Stimulated activated naive B cell treated with anti-CD40 and anti-IgM and Interleukin-4, amounts not matched to agents 10 μg/mL and 1 μg/mL and 100 μg/mL, for 72 hours (primary cell): ENCODE measurements at places on chromosomes 13 and 19.

DNA sequence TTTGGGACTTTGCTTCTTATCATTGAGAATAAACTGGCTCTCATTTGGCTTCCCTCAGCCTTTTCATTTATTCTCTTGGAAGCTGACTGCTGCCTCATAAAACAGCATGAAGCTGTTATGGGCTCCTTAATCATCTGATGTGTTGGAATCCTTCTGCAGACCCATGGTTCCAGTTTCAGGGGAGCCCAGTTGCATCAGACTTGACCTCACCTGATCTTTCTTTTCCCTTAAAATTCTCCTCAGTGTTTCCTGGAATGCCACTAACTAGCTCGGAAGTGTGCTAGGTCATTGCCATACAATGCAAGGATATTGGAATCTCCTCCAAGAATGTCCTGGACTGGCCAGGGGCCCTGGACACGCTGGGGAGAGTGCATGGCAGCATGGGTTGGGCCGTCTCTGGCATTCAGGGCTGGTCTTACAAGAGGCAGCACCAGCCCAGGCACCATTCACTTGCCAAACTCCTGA is 158.7 kb downstream of the FLT1 start:
- DNase-seq: no peak

DNA sequence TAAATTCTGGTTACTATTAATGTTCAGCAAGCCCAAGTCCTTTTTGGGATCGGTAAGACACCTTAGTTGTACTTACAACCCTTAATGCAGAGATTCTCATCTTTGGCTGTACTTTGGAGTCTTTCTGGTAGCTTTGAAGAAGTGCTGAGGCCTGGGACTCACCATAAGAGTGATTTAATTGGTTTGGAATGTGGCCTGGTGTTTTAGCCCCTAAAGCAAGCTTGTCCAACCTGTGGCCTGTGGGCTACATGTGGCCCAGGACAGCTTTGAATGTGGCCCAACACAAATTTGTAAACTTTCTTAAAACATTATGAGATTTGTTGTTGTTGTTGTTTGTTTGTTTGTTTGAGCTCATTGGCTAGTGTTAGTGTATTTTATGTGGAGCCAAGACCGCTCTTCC is 215.3 kb downstream of the ZIC5 start:
- no peak for DNase-seq

DNA sequence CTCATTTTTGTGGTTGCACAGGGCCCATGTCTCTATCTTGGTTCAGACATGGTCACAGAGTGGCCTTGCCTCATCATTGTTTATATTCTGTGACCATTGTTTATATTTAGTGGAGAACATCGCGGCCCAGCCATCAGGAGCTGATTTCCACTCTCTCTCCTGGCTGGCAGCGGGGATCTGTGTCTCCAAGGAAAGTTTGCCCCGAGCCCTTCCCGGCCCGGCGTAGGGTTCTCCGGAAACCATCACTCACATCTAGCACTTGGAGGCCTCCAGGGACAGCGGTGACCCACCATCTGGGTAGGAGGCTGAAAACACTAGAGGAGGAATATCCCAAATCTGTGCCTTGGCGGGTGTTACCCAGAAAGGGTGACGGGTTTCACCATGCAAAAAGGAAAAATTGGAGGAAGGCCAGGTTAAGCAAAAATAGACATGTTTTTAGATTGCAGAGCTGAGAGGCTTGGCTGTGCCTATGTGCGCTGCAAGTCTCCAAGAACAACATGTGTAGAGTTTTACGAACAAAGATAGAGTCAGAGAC is 726 bp upstream of the ZNF358 start:
- DNase-seq: no peak

- no peak for DNase-seq
These were observed 111.1 kb downstream of the COG6 start for GRCh38 chr13:39766464-39767158.

- DNase-seq: no peak
These were observed 12.6 kb upstream of the URAD start for GRCh38 chr13:28001049-28001448.

- no peak for DNase-seq
These were observed 183.9 kb upstream of the TSHZ3 start for GRCh38 chr19:31533114-31533513.

DNA sequence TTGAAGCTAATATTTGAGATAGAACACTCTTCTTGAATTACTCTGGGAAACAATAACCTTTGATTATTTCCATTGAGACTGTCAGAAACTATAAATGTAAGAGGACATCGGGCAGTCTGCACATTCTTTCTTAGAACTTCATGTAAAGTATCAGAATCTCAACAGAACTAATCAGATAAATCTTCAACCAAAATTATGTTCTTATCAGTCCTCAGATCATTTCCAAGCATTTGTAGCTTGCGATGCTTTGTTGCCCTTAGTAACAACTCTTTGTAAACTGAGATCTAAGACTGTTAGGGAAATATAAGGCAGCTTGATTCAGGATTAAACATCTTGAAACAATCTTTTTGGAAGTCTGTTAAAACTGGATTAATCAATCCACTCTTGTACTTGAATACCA is 70.3 kb downstream of the FNDC3A start:
- DNase-seq: no peak

DNA sequence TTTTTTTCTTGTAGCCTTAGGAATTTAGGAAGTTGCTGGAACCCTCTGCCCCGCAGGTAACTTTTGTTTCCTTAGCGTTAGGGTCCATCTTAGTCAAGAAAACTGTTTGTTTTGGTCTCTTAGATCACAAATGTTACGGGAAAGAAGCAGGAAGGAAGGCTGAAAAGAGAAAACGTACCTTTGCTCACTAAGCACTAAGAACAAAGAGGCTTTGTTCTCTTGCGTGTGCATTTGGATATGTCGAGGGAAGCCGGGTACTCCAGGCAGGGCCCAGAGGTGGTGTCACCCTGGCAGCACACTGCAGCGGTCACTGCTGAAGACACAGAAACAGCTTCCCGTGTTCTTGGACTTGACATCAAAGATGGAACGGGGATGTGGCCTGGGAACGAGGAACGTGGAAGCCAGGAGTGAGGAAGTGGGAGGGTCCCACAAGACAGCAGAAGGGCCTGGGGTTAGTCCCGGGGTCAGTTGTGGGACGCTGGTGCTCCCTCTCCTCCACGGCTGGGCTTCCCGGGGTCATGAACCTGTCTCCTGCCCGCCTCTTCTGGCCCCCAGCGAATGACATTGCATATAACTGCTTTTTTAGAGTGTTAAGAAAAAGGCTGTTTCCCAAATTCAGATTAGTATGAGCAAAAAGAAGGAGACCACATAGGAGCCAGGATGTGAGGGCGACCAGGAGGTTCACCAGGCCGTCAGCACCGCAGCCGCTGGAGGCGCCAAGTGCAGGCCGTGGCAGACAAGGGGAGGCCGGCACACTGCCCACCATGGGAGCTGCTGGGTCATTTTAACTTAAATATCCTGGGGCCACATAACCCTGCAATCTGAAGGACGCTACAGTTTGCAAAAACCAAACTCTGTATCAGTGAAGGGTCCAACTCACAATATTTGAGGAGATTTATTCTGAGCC is 31.6 kb downstream of the ATP11A start:
- no peak for DNase-seq

- DNase-seq: no peak
These were observed 245.0 kb upstream of the SERP2 start for GRCh38 chr13:44128552-44129001.

GRCh38 chr13:38045278-38046048 is 175.9 kb upstream of the TRPC4 start:
- DNase-seq: no peak

- no peak for DNase-seq
These were observed 811.4 kb downstream of the DACH1 start for GRCh38 chr13:71055644-71056043.

DNA sequence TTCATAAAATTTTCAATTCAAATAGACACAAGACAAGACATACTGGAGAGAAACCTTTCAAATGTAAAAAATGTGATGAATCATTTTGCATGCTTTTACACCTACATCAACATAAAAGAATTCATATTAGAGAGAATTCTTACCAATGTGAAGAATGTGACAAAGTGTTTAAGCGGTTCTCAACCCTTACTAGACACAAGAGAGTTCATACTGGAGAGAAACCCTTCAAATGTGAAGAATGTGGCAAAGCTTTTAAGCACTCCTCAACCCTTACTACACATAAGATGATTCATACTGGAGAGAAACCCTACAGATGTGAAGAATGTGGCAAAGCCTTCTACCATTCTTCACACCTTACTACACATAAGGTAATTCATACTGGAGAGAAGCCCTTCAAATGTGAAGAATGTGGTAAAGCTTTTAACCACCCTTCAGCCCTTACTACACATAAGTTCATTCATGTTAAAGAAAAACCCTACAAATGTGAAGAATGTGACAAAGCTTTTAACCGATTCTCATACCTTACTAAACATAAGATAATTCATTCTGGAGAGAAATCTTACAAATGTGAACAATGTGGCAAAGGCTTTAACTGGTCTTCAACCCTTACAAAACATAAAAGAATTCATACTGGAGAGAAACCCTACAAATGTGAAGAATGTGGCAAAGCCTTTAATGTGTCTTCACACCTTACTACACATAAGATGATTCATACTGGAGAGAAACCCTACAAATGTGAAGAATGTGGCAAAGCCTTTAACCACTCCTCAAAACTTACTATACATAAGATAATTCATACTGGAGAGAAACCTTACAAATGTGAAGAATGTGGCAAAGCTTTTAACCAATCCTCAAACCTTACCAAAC is 24.6 kb upstream of the ZNF431 start:
- no peak for DNase-seq

GRCh38 chr13:100535426-100536135 is 53.0 kb downstream of the GGACT start:
- no peak for DNase-seq

DNA sequence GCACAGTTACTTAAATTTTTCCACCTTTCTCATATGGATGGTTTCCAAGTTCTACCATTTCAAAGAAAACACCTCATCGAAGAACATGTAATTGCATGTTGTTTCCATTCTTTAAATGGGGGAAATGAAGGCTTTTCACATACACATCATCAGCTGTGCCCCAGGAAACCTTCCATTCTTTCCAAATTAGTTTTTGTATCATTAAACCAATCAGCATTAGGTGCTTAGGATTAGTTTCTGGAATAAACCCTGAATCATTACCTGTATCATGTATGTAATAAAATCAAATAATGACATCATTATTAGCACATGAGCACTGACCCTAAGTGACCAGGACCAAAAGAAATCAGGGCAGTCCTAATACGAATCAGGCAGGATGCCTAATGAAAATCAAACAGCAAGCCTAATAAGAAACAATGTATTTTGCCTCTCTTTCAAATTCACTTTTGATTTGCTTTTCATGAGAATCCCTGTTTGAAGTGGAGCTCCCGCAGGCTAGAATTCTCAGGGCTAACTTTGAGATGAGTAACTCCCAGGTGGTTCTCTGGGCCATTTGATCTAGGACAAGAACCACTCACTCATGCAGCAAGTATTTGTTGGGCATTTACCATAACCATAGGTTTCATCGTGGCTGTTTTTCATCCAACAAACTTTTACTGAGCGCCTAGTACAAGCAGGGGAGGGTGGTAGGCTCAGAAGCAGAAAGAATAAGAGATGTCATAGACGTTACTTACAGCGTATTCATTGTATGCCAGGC is 89.2 kb downstream of the MZT1 start:
- DNase-seq: no peak
